ENCODE measurements at places on chromosomes 4 and X.
A peak's percentile ranks its signal among the peaks of the same experiment; 100 is the strongest.

GRCh38 chrX:39222346-39223113 lies 421.3 kb downstream of the MID1IP1 start:
- no peak for DNase-seq

GRCh38 chrX:21529771-21530170 lies 128.4 kb downstream of the KLHL34 start:
- DNase-seq = no peak

GRCh38 chr4:184740980-184741391 lies 7.1 kb upstream of the CENPU start:
- DNase-seq = no peak

- DNase-seq = peak; percentile 51
Measured at GRCh38 chr4:69322055-69322454, 41.8 kb downstream of the UGT2B28 start.

- no peak for DNase-seq
Measured at GRCh38 chr4:160352637-160353036, 1249.8 kb downstream of the RAPGEF2 start.

DNA sequence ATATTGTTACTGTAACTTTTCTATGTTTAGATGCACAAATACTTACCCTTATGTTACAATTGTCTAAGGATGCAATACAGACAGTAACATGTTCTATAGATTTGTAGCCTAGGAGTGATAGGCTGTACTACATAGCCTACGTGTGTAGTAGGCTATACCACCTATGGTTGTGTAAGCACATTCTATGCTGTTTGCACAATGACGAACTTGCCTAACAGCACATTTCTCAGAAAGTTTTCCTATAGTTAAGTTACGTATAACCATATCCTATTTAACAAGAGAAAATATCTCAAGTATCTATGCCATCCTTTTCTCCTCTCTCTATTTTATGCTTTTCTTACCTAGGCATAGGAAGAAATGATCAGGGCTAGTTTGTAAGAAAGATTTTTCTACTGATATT lies 710.8 kb upstream of the HTR2C start:
- DNase-seq = no peak
